SK-N-DZ (cell line): ENCODE measurements at places on chromosomes 11 and 22.

DNA sequence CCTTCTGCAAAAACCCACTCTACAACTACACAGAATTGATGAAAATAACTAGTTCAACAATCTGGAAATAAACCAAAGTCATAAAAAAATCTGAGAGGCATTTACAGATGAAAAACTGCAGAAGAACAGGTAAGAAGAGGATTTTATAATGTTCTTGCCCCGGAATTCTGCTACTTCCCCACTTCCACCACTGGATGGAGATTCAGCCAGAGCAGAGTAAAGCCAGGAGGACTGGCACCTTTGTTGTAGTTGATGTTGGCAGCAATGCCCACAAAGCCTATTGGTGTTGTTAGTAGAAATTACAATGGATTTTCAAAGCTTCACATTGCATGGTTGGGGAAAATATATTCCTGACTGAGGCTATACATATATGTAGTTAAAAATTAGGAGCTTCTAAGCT lies 640.2 kb downstream of the LRRC4C start:
- DNase-seq = no peak

- no peak for DNase-seq
These were observed 28.0 kb upstream of the MMP13 start for GRCh38 chr11:102983486-102983885.

GRCh38 chr11:93840180-93840579 lies 10.2 kb downstream of the VSTM5 start:
- no peak for DNase-seq

GRCh38 chr11:114563077-114563476 lies 3.4 kb upstream of the NXPE1 start:
- no peak for DNase-seq

DNA sequence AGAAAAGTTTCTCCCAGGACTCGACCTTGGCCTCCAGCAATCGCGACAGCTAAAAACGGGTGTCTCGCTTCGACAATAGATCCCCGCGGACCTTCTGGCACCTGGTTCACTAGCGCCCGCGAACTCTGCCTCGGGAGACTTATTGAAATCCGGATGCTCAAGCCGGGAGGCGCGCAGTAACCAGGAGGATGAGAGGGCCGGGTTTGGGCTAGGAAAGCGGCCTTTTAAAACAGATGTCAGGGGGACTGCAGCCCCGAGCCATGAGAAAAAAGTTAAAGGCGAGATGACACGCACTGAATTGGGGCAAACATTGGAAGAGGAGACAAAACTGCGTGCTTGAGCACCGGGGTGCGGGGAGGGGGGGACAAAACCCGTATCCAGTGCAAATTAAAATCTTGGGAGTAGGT lies 637 bp upstream of the ZBTB16 start:
- no peak for DNase-seq

DNA sequence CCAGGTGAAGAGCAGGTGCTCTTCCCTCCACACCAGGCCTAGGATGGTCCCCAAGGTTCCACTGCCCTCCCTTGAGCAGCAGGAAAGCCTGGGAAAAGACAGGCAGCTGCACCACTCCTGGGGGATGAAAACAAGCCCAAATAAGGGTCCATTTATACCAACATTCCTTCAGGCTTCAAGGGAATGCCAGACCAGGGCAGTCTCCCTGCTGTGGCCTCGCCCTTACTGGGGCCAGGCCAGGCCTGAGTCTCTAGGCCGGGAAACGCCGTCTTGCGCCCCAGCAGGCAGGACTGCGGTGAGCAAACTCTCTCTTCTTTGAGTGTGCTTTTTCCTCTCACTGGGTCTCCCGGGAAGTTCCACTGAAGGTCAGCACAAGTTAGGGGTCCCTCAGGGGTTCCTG lies 443.5 kb downstream of the SOX6 start:
- no peak for DNase-seq

DNA sequence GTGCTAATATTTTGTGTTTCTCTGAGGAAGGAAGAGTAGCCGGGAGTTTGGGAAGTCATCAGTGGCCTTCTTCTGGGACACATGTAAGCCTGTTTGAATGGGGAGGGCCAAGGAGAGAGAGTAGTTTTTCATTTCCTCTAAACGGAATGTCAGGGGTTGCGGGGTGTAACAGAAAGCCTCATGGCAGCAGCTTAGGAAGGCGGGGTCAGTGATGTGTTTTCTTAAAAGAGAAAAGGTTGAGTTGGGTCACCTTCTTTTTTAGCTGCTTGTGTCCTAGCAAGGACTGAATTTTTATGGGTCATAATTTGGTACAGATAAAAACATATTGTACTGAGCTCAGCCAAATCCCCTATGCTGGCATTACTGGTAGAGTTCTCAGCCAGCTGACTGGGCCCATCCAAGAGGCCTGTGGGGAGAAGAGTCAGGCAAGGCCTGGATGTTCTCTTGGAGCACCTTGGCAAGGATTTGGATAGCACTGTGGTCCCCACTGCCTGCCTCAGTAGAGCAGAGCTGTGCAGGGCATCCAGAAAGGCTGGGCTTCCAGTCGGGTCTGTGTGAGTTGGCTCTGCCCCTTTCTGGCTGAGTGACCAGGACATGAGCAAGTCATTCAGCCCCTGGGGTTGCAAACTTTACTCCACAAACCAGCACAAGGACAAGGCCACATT lies 29.4 kb upstream of the NAV2 start:
- DNase-seq = no peak

DNA sequence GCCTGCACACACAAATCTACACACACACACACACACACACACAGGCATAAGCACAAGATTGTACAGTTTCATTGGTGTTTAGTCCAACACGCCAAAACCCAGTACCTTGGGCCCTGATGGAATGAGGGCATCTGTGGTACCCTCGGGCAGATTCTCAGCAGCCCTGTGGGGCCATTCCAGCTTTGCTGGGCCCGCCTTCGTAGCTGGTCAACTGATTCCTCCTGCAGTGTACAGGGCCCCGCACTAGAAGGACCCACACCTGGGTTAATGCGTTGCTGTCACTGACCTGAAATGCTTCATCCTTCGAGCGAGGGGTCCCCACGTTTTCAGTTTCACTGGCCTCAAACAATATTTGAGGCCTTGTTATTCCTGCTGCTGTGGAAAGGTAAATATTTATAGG lies 731.2 kb downstream of the BRD1 start:
- no peak for DNase-seq

DNA sequence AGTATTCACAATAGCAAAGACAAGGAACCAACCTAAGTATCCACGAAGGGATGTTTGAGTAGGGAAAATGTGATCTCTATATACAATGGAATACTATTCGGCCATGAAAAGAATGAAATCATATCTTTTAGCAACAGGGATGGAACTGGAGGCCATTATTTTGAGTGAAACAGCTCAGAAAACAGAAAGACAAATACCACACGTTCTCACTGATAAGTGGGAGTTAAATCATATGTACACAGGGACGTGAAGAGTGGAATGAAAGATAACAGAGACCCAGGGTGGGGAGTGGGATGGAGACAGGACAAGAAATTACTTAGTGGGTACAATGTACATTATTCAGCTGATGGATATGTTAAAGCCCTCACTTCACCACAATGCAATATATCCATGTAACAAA lies 1012.7 kb downstream of the TBC1D22A start:
- DNase-seq = no peak

GRCh38 chr11:130246738-130247137 lies 68.0 kb downstream of the ZBTB44 start:
- no peak for DNase-seq

DNA sequence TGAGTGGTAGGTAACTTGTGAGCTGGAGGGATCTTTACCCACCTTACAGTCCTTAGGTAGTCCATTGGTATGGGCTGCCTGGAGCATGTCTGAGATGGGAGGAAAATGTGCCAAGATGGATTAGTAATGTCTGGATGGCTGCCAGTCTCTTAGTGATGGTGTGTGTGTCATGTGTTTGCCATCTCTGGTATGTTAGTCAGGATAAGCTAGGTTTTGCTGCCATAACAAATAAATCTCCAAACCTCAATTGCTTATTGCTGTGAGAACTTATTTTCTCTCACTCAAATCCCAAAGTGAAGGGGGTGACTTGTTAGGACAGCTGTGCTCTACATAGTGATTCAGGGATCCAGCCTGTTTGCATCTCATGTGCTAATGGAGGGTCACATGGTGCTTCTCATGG lies 40.9 kb upstream of the MYEOV start:
- no peak for DNase-seq

- peak; percentile 47 for DNase-seq
These were observed 28.5 kb upstream of the RBX1 start for GRCh38 chr22:40922484-40923303.
